ENCODE measurements at places on chromosomes 5 and 9.

GRCh38 chr5:150317048-150318003 is 14.6 kb upstream of the ARSI start:
- no peak for DNase-seq

DNA sequence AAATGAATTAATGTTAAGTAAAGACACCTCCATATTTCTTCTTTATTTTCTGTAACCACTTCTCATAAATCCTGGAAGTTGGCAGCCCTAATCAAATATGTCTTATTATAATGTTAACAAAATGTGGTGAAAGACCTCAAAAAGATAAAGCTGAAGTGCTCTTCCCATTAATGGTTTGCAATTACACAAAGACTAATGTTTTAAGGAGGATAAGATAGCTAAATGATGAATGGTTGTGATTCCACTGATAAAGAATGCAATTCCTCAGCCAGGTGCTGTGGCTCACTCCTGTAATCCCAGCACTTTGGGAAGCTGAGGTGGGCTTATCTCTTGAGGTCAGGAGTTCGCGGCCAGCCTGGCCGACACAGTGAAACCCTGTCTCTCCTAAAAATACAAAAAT is 125.8 kb upstream of the SNX2 start:
- DNase-seq, result no peak

GRCh38 chr9:87513161-87513560 is 15.5 kb downstream of the DAPK1 start:
- DNase-seq, result no peak

DNA sequence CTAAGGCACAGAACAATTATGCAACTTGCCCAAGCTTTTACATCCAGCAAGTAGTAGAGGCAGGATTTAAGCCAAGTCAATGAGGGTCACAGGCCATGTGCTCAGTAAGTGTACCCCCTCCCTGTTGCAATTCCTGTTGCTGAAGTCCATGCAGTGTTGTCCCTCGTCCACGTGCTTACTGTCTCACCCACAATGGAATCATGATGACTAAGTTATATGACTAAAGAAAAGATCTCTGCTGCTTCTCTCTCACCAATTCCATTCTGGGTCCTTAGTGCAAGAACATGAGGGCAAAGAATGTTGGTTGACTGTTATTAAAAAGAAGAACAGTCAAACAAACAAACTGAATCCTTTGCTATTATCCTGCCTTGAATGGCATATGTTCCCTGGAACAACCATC is 233.6 kb upstream of the SLC24A2 start:
- DNase-seq, result no peak

DNA sequence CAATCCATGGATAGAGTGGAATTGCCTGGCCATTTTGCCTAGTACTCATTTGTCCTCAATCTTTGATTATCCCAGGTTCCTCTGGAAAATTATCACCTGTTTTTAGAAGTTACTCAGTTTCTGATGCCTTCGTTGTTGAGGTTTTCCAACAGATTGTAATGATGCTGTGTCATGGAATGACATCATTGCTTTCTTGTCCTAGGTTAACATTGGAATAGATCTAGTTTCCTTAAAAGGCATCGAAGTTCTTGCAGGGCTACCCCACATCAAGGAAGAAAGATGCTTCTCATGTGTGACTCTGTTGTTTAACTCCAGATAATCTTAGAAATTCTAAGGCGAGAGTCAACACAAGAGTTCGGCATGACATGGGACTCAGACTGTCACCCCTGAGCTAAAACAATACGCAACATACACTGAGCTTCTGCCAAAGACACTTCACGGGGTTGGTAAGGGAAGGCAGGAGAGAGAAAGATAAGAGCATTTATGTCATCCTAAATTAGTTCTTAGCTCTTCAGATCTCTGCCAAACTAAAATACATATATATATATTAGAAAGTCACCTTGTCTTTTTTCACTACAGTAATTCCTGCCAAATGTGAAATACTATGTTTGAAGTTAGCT is 293.2 kb upstream of the WWC1 start:
- DNase-seq, result no peak

All from activated T-cell treated with anti-CD3 and anti-CD28 coated beads for 24 hours (primary cell).